ENCODE measurements at places on chromosomes 1 and 21. TPM values are rescaled to one million over a fixed set of nuclear protein-coding genes. Genes with fewer than 3 reads are reported as not detected.

The ALX3 gene
- not detected for polyA plus RNA-seq

The PAQR6 gene
- 0.81 TPM for polyA plus RNA-seq

The OLFML3 gene
- 149 TPM for polyA plus RNA-seq

The CNR2 gene
- not detected for polyA plus RNA-seq

The MCOLN2 gene
- polyA plus RNA-seq = 0.31 TPM

The DNAJC6 gene
- 2.5 TPM for polyA plus RNA-seq

The LCE2C gene
- polyA plus RNA-seq = 1.8 TPM

The CCDC27 gene
- polyA plus RNA-seq = not detected

The RC3H1 gene
- polyA plus RNA-seq = 5.9 TPM

The DYNLT4 gene
- 0.59 TPM for polyA plus RNA-seq

The NTPCR gene
- polyA plus RNA-seq = 67.2 TPM

The DMRTA2 gene
- polyA plus RNA-seq = not detected

The TAS1R3 gene
- not detected for polyA plus RNA-seq
